Panc1 (cell line): ENCODE measurements at places on chromosomes 5 and 9.

DNA sequence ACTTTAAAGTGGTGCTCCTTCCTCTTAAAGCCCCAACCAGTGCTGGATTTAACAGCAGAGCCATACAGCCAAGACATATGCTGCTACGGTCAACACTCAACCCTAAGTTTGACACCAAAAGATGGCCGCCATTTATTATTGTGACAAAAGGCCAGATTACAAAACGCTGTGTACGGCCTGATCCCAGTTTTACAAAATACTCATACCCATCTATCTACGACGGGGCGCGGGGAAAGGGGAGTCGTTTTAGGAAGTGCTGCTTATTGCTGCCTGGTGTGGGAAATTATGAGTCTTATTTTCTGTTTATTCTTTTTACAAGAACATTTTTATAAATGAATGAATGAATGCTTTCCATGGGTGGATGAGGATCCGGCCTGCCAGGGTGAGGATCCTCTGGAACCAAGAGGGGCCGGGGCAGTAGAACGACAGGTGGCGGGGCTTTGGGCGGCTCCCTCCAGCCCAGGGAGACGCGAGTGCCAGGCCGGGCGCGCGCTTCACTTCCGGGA lies 457 bp upstream of the IDNK start:
- DNase-seq: no peak

DNA sequence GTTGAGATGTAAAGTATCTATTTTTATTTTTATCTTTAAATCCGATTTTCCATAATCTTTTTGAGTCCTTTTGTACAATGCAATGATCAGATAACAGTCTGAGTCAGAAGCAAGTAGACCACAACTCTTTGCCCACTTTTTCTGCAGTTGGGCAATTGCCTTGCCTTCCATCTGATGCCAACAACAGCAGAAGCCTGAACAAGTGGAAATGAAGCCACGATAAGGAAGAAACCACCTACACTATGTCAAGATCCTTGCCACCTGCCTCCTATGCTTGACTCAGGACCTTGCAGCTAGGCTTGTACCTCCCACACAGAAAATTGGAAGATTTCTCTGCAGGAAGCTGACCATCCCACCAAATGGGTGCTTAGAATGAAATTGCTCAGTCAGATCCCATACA lies 78.6 kb downstream of the ANXA1 start:
- no peak for DNase-seq

- DNase-seq: no peak
These were observed 97.4 kb downstream of the NLN start for GRCh38 chr5:65819215-65819904.

DNA sequence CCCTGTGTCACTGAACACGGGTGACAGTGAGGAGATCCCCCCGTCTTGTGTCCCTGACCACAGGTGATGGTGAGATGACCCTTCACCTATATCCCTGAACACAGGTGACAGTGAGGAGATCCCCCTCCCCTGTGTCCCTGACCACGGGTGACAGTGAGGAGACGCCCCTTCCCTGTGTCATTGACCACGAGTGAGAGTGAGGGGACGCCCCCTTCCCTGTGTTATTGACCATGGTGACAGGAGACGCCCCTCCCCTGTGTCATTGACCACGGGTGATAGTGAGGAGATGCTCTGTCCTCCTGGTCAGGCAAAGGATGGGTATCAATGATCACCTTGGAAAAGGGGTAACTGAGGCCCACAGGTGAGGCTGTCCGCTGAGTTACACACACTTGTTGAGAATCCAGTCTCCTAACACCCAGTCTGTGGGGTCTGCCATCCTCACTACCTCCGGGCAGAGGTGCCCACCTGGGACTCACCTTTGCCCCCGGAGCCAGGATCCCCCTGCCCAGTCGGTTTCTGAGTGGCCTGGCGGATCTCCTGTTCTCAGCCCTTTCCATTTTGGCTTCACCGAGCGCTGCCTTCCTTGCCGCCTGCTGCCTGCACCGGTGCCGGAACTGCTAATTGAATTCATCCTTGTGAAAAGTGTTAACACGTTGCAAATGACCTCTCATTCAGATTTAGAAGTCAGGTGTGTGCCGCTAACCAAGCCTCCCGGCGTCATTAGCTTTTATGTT lies 68.2 kb upstream of the BARHL1 start:
- DNase-seq: no peak

- DNase-seq: no peak
These were observed 798 bp downstream of the PITX1 start for GRCh38 chr5:135032999-135033861.

- DNase-seq: no peak
These were observed 68.0 kb downstream of the HINT1 start for GRCh38 chr5:131096774-131097710.

DNA sequence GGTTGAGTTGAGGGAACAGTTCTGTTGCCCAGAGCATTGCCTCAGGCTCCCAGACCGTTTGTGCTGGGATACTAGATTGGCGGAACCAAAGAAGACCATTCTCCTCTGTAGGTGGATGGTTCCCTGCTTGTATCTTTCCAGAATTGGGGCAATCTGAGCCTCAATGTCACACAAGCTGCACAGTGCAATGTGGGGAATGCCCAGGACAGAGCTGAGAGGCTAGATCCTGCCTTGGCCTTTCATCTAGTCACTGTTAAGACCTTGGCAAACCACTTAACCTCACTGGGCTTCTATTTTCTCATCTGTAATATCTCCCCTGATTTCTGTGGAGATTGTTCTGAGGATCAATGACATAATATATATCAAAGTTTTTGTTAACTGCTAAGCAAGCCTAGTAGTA lies 16.9 kb upstream of the ERAP2 start:
- no peak for DNase-seq

DNA sequence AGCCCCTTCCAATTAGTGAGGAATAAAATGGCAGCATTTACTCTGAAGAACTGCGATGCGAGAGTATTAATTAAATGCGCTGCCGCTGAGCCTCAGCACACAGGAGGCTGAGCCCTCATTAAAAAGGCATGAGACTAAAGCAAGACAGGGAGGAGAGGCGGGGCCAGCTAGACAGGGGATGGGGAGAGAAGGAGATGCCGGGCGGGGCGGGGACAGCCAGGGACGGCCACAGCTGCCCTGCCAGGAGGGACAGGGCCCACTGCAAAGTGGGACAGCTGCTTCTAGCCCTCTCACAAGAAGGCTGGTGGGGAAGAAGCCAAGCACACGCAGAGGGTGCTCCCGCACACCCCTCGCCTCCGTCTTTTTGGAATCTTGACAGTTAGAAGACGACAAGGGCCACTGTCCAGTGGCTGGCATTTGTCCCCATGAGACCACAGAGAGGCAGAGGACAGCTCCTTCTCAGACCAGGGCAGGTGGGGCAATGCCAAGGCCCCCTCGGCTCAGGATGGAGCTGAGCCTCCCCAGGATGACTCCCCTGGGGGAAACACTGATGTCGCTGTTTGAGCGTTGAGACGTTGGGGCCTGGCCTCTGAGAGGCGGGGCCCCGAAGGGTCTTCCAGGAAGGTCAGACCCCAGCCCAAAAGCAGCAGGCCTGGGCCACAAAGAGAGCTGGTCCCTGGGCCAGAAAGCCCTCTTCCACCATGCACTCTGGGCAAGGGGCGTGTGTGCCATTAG lies 26.9 kb downstream of the ADAMTS2 start:
- no peak for DNase-seq

GRCh38 chr5:1135696-1136525 lies 24.0 kb upstream of the SLC12A7 start:
- DNase-seq: no peak

- DNase-seq: no peak
These were observed 12.3 kb downstream of the LMAN2 start for GRCh38 chr5:177339107-177339638.

GRCh38 chr9:114718801-114719221 lies 36.8 kb upstream of the TEX48 start:
- no peak for DNase-seq

DNA sequence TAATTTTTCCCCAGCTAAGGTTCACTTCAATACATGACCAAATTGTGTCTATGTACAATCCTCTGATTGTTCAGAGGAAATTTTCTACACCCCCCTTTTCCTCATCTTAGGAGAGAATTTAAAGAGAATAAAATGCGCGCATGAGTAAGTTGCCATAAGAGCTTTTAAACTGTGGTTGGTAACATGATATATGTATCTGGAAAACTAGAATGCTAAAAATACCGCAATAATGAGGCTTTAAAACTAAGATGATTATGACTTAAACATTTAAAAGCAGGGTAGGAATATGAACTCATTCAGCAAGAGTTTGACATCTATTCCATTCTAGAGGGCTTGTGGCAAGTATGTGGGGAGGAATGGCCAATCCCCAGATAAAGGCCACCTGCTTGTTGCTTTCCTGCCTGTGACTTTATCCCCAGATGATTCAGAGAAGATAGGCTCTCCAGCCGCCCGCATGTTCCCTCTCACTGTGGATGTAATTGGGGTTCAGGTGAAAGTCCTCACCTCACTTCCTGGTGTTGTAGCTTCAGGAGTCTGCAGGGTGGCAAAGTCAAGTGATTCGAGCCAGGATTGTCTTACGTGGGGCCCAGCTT lies 26.5 kb upstream of the BASP1 start:
- no peak for DNase-seq

DNA sequence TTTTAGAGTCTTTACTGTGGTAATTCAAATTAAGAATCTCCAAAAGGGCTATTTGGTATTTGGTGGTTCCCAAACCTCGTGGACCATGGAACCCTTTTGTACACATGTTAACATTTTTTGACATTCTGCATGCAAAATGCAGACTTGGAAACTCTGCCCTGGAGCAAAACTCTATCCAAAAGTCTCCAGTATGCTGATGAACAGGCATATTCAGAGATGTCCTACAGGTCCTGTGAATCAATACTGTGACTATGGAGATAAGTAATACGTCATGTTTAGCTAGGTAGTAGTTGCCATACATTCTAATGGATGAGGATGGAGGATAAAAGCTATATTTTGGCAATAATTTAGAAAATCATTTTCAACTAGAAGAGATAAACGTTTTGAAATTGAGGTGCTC lies 218.1 kb downstream of the SMARCA2 start:
- no peak for DNase-seq

- no peak for DNase-seq
These were observed 227.7 kb downstream of the SMARCA2 start for GRCh38 chr9:2242831-2243330.

- no peak for DNase-seq
These were observed 65.5 kb downstream of the EBF1 start for GRCh38 chr5:159034083-159034824.

GRCh38 chr5:73093943-73094342 lies 26.4 kb upstream of the TMEM171 start:
- DNase-seq: peak; percentile 39

DNA sequence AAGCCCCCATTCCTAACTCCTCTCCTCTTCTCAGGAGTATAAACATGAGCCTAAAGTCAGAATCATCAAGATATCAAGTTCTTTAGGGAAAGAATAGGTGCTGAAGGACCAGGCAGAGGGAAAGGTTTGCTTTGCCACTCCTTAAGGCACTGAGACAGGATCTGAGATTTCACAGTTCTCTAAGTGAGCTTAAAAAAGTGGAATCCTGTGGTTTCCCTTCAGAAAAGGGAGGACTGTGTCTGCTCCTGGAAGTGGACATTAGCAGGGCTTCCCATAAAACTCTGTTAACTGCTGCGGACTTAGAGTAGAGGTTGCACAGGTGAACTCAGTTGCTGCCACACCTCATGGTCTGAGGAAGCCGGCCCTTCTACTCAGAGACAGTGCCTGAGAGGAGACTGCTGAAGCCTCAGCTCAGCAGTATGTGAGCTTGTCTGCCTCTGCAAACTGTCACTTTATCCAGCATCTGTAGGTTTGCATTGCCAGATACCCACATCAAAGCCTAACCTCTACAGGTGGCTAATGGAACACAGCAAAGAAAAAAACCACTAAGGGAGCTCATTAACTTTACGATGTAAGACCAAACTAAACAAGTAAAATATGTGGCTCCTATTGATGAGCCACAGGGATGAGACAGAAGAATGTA lies 42.9 kb downstream of the RIC1 start:
- DNase-seq: no peak

GRCh38 chr5:173743641-173744343 lies 127.3 kb upstream of the BOD1 start:
- no peak for DNase-seq

- DNase-seq: no peak
These were observed 40.9 kb downstream of the RFK start for GRCh38 chr9:76353280-76353679.

DNA sequence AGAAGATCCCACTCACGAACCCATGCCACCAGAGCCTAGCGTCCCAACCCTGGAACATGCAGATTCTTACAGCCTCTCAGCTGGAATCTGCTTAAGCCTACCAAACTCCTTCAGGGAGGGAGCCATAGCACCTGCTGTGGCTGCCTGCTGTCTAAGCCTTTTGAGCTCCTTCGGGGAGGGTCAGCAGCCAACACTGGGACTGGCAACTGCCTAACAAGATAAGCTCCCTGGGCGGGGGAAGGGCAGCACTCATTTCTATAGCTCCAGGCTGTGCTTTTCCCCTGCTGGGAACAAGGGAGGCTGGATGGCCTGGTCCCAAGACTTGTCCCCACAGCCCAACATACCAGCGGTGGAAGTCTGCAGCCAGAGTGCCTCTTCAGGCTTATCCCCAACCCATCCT lies 199.1 kb upstream of the OR13F1 start:
- no peak for DNase-seq

- DNase-seq: no peak
These were observed 8.3 kb upstream of the FCHO2 start for GRCh38 chr5:72947498-72947897.

DNA sequence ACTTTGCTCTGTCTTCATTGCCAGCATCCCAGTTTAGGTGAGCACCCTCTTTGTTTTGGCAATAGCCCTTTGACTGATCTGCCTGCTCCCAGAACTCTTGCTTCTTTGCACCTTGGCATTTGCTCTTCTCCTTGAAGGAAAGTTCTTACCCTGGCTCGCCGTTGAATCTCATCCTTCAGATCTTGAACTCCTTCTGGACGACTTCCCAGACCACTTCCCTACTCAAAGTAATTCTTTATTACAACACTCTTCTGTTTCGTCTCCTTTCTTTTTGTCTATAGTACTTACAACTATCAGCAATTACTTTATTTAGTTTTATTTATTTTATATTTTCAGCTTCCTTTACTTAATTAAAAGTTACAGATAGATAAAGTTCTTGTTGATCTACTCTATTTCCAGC lies 1510.1 kb downstream of the MAT2B start:
- DNase-seq: no peak

- no peak for DNase-seq
These were observed 3.2 kb upstream of the FUBP3 start for GRCh38 chr9:130576176-130576575.

DNA sequence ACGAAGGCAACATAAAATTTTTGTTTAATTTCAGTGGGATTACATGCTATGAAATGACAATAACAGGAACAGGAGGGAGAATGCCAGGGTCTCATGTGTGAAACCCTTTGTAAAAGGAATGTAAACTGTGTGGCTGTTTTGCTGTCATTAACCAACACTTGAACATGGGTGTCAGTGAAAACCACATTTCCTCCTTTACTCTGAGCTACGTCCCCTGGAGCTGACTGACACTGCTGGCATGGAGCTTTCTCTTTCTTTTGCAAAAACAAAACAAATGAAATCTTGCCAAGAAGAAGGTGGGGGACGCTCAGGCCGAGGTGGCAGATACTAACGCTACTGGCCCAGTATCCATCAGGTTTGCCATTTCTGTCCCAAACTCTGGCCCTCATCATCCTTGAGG lies 121.4 kb downstream of the DMRT2 start:
- DNase-seq: no peak
